ENCODE measurements at places on chromosomes 2 and 18.

DNA sequence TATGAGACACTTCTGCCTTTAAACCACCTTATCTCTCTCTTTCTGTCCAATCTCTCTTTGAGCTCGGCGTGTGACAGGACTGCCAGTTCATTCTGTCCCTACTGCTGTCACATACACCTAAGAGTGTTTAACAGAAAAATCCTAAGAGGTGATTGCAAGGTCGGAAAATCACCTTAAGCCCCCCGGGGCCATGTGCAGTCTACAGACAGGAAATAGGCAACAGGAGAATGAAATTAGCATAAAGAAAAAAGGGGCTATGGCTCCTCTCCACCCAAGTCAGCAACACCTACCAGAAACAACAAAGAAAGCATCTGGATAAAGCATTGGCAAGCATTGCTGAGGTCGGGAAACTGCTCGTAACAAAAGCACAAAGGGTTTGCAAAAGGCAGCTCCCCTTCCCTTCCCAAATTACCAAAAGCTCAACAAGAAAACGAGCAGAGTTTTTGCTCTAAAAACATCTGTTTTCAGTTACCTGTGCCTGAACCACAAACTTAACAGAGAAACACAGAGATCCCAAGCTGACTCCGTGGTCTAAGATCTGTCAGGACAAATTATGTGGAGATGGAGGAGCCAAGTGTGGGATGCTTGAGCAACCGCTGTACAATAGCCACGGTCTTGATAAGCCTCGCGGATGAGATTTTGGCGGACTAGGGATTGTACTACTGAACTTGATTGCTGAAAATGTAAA is 30.4 kb downstream of the ANKRD44 start:
- DNase-seq = peak; percentile 17

DNA sequence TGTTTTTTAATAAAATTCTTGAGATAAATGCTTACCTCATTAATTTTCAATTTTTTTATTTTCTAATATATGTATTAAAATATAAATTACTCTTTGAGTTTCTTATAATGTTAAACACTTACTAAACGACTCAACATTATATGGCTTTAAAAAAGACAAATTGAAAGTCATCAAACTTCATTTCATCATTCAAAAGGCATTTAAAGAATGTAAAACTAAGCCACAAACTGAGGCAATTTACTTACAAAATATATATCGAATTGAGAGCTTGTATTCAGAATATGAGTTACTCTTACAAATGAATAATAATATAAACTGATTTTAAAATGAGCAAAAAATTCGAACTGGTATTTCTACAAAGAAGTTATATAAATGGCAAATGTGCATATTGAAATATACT is 1262.2 kb upstream of the PIK3C3 start:
- no peak for DNase-seq

DNA sequence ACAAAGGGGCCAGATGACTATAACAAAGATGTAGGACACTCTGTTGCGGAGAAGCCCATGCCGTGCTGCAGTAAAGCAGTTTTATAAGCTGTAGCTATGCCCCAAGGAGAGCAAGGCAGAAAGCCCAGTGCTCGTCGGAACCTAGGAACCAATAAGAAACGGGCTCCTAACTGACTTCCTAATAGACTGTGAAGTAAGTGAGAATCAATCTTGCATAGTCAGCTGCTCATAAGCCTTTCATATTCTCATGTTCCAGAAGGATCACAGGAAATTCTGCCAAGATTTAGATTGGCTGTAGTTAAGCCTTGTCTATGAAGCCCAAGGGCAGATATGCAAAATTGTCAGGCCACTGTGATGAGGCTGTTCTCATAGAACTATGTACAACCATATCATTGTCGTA is 98.4 kb downstream of the RTTN start:
- DNase-seq = no peak

DNA sequence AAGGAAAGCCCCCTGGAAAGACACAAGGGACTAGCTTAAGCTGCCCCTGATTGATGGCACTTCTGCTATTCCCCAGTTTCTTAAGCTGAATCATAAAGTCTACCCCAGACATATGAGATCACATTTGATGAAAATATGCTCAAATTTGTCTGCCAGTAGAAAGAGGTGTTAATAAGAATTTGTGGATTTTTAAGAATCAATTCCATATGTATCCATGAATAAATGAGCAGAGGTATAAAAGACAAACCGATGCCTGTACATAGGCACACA is 119.9 kb downstream of the CCBE1 start:
- DNase-seq = no peak

GRCh38 chr2:67991456-67991855 is 71.3 kb downstream of the C1D start:
- no peak for DNase-seq

DNA sequence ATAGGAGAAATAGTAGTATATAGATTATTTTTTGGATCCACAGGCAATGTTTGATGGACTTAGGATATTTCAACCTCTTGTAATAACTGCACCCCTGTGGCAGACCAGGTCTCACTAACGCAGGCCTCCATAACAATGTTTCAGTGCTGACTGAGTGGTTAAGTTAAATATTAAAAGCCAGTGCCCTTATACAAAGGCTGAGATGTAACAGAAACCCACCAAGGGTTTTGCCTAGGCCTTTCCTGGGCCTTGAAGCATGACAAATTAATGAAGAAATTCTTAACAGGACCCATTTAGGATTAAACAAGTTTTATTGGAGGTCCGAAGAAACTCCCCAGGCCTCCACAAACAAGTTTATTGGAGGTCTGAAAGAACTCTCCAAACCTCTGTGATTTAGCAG is 1.6 kb upstream of the SUCLG1 start:
- no peak for DNase-seq

GRCh38 chr2:226514895-226515294 is 284.7 kb downstream of the IRS1 start:
- peak; percentile 1 for DNase-seq

All from AG09309 (cell line).